Activated CD4-positive, CD25-positive, alpha-beta regulatory T cell treated with anti-CD3 and anti-CD28 coated beads, Interleukin-2, amount 50 U/mL, for 16 hours (primary cell): ENCODE measurements at places on chromosomes 16 and 17.

DNA sequence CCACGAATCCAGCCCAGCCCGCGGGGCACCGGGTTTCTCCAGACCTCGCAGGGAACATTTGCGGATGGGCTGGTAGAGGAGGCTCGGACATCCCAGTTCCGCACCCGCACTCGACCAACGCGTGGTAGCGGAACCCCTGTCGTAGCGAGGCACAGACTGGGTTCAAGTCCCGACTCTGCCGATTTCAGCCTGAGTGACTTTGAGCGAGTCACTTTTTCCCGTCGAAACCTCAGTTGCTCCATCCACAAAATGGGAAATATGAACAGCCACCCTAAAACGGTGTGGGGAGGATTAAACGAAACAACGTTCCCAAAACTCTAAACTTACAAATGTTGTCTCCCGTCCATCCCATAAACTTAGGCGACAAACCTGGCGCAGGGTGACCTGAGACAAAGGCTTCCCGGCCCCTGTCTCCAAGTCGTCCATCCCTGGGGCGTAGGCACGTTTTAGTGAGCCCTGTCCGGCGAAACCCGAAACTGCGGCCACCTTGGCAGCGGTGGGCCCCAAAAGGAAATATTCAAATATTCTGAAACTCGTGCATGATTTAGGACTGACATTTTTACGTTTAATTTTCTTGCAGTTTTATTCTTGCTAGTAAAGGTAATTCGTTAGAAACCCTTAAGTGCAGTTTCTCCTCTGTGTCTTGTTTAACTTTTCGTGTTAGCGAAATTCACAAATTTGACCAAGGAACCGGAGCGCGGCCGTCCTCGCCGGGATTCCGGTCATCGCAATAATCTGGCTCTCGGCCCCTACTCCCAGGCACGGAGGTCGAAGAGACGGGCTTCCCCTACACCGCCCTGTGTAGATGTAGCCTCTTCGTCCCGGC lies 1.9 kb upstream of the MLLT6 start:
- no peak for DNase-seq

DNA sequence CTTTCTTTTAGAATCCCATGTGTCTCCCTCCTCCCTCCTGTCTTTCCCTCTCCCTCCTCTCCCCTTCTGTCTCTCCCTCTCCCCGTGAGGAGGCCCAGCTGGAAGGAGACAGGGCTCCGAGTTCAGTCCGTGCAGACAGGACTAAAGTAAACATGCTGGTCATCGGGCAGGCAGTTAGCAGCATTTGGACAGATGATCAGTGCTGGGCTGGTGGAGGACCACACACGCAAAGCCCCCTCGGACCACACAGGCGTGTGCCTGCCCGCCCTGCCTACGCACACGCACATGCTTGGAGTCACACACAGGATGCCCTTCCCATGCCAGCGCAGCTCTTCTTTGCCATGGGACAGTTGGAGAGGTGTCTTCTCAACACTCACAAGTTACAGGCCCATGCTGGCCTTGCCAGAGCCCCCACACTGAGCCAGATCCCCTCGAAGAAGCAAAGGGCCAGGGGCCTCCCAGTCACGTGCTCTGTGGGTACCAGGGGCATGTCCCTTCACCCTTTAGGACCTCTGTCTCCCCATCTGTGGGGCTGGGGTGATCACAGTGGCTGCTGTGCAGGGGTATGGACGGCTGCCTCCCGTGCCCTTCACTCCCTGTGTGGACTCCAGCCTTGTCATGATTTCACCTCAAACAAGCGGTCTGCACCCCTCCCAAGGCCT lies 215.7 kb upstream of the FOXF1 start:
- DNase-seq = no peak

DNA sequence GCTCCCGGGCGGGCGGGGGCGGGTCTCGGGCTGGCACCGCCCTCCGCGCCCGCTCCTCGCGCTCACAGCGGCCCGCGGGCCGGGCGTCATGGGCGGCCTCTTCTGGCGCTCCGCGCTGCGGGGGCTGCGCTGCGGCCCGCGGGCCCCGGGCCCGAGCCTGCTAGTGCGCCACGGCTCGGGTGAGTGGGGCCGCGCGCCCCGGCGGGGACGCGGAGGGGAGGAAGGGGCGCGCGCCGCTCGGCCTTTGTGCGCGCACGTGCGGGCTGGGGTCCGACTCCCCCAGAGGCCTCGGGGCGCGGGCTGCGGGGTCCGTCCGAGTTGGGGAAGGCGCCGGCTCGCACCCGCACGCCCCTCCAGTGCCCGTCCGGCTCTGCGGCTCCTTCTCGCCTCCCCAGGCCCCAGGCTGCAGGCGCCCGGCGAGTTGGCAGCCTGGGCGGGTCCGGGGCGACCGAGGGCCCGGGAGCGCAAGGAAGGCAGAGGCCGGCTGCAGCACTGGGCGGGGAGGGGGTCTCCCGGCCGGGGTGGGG lies at the start of gene NME4:
TSS of gene NME4 (plus strand) at position 65 of the 527 bp plus-strand sequence. CDS start at position 89, 24 bp downstream.
- no peak for DNase-seq

DNA sequence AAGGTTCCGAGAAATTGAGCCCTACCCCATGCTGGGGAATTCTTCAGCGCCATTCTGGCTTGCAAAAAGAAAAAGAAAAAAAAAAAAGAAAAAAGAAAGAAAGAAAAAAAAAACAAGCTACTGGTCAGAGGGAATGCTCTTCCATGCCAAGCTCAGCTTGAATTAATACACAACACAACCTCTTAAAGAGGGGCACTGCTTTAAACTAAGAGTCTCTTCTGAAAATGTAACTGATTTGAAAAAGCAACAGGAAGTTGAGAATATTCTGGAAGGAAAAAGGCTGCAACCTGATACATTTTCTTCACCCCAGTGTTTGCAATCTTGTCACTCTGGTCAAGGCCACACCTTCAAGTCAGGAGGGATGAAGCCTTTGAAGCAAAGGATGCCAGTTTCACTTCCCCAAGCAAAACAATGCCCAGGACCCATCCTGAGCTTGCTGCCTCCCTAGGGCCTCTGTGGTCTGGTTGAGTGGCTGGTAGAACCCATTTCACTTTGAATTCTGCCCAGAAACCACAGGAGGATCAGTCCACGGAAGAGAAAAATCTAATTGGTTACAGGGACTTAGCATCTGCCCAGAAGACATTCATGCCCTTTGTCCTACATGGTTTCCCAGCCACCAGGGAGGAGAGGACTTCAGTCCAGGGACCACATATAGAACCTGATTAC lies 389.7 kb downstream of the SOX9 start:
- no peak for DNase-seq

GRCh38 chr16:31475946-31476302 lies 4.0 kb downstream of the TGFB1I1 start:
- DNase-seq = no peak

DNA sequence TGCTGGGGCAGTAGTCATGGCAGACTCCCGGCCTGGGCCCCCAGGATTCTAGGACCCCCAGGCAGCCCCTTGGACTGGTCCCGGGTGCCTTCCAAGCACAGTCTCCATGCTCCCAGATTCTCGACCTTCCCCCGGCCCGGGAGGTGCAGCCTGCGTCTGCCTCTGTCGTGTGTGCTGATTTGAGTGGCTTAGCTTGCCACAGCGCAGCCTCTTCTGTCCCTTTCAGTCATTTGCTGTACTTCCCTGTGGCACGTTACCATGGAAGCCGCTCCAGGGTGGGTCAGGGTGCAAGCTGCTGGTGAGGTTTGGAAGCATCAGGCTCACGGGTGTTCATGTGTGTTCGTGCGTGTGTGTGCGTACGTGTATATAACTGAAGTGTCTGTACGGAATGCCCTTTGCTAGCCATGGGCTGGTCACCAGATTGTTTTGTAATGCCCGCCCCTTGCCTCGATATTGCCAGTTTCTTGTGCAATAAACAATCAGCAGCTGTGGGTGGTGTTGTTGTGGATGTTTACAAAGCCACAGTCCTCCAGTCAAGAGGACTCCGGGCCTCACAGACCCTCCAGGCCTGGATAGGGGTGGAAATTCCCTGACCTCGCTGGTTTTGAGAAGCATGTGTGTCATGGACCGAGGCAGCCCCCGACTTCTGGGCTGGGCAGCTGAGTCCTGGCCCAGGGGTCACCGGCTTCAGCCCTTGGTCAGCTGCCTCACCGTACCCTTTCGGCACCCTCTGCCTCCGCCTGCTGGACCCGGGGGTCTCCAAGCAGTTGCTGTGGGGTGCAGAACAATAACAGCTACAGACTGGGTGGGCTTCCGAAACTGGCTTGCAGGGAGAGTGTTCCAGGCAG lies 9.7 kb upstream of the CLEC18A start:
- DNase-seq = no peak

DNA sequence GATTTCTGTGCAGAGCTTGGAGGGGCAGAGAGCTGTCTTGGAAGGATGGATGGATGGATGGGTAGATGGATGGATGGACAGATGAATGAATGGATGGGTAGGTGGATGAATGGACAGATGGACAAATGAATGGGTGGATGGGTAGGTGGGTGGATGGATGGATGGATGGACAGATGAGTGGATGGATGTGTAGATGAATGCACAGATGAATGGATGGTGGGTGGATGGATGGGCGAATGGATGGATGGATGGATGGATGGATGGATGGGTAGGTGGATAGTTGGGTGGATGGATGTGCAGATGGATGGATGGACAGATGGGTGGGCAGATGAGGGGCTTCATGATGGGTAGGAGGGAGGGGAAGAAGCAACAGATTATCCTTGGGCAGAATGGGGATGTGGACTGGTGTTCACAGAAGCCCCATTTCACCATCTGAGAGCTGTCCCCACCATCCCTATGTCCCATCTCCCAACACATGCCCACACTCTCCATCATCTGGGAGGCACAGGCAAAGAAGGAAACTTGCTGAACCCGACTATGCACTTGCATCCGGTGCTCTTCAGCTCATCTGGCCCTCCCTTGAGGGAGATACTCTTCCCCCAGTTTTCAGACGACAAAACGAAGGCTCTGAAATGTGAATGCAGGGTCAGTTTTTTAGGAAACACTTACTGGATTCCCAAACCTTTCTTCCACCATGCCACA lies 57.2 kb downstream of the IL21R start:
- DNase-seq = no peak

- no peak for DNase-seq
Observed at GRCh38 chr16:76532188-76532973, 255.2 kb downstream of the CNTNAP4 start.

GRCh38 chr16:10362077-10362863 lies 23.6 kb upstream of the ATF7IP2 start:
- DNase-seq = no peak

DNA sequence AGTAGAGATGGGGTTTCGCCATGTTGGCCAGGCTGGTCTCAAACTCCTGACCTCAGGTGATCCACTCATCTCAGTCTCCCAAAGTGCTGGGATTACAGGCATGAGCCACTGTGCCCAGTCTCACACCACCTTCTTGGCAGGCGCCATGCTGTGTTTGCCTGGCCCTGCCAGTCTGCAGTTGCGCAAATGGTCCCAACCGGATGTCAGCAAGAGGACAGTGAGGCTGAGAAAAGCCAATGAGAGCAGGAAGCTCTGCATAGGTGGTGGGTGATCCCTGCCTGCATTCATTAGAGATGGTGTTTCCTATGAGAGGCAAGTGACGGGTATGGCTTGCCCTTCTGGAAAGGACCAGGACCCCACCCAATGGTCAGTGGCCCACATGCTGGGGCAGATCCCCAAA lies 59.3 kb downstream of the PECAM1 start:
- DNase-seq = no peak

DNA sequence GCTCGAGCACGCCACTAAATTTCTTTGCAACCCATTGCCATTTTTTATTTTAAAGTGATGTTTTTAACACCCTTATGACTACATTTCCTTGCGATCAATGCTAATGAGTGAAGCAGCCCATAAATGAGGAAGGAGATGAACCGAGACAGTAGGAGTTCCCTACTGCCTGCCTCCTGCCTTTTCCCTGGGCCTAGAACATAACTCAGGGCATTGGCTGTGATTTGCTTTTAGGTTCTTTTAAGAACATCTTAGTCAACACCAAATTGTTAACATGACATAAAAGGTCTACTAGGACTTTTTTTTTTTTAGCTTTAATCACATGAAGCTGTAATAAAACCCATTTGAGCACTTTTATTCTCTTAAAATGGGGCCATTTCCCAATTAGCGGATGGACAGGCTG lies 81.3 kb downstream of the MAP2K6 start:
- DNase-seq = no peak

- DNase-seq = no peak
Observed at GRCh38 chr16:67548265-67549126, 13.8 kb upstream of the CTCF start.

DNA sequence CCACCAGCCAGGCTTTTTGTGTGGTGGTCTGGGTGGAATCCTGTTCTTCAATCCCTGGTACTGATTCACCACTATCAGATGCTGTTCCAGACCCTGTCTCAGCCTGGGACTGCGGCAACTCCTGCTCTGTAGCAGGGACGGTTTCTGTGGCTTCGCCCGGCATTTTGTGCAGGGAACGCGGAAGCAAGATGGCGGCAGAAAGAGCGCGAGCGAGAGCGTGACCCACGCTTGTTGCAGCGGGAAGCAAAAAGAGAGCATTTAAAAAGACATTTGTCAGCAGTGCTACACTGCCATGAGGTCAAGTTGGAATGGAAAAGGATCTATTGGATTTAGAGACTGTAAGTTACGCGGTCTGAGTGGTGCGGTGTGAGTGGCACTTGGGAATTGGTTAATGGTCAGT lies at the start of gene NACA2:
TSS of gene NACA2 (minus strand) at position 202 of the 400 bp plus-strand sequence. CDS start at position 163, 39 bp downstream.
- DNase-seq = no peak

DNA sequence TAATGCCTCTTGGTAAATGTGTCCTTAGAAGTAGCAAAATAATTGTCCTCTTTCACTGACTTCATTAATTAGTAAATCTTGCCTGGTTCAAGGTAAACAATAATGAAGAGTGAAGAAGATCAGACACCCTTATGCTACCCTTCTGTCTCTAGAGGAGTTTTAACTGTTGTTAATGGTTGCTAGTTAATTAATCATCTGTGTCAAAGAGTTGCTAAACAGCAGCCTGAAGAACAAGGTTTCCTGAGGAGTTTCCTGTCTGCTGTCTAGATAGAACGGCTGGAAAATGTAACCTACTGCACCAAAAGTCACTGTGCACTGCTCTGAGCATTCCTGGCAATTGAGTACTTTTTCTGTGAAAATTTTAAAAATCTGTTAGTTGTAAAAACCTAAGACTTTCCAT lies 131.3 kb downstream of the NLK start:
- DNase-seq = no peak
